ENCODE measurements at places on chromosomes 4 and X. TPM values are rescaled to one million over a fixed set of nuclear protein-coding genes. Genes with fewer than 3 reads are reported as not detected.

NR0B1 gene
- 2.3 TPM for total RNA-seq

SPATA4 gene
- total RNA-seq = 0.50 TPM

RAI2 gene
- total RNA-seq = 1.8 TPM

DNAAF6 gene
- 0.59 TPM for total RNA-seq

ASB12 gene
- total RNA-seq = 0.22 TPM

FAM47E gene
- 14.8 TPM for total RNA-seq

MAGEA2B gene
- not detected for total RNA-seq

PRR32 gene
- total RNA-seq = 0.30 TPM

TCEAL8 gene
- 120 TPM for total RNA-seq

MPP1 gene
- 36.6 TPM for total RNA-seq

PLXNB3 gene
- total RNA-seq = 21.7 TPM

MAP3K15 gene
- 0.55 TPM for total RNA-seq

PLCXD1 gene
- total RNA-seq = 6.7 TPM

FGD1 gene
- 8.9 TPM for total RNA-seq

PPP1R2C gene
- not detected for total RNA-seq

WDFY3 gene
- total RNA-seq = 96.3 TPM

XPNPEP2 gene
- 2.0 TPM for total RNA-seq

SSX1 gene
- total RNA-seq = not detected

XAGE2 gene
- total RNA-seq = not detected

GTPBP6 gene
- 28.5 TPM for total RNA-seq

FOXR2 gene
- not detected for total RNA-seq

IL15 gene
- 2.8 TPM for total RNA-seq

LONRF3 gene
- total RNA-seq = 5.4 TPM

CEP135 gene
- total RNA-seq = 11.0 TPM

TIGD4 gene
- 6.1 TPM for total RNA-seq

MAGEB1 gene
- not detected for total RNA-seq

F11 gene
- 0.99 TPM for total RNA-seq

STEEP1 gene
- total RNA-seq = 39.8 TPM
